Caudate nucleus (tissue), 63 donors: ENCODE measurements at places on chromosomes 16 and 17.

- DNase-seq = no peak
Measured at GRCh38 chr16:12896562-12896961, 4.8 kb upstream of the SHISA9 start.

DNA sequence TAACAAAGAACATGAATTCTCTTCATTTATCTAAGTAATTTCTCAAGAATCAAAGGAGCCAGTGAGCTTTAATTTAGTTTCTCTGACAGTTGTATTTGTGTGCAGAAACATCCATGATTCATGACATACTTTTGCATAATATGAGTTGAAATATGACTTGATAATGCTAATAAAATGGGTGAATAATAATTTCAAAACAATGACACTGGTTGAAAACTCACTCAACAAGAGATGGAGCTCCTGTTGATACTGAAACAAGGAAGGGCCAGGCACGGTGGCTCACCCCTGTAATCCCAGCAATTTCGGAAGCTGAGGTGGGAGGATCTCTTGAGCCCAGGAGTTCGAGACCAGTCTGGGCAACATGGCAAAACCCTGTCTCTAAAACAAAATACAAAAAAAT, 147.0 kb downstream of the MAP2K6 start:
- no peak for DNase-seq

DNA sequence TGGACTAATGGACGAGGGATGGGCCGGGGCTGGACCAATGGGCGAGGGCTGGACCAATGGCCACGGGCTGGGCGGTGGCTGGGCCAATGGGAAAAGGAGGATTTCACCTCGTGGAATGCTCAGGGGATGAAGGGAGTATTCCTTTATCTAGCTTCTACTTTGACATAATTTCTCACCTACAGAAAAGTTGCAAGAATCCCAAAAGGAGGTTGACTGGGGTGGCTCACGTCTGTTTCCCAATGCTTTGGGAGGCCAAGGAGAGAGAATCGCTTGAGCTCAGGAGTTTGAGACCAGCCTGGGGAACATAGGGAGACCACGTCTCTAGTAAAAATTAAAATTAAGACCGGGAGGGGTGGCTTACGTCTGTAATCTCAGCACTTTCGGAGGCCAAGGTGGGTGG, 5.7 kb upstream of the FLYWCH1 start:
- DNase-seq = no peak

- no peak for DNase-seq
Measured at GRCh38 chr16:4313563-4314531, 2.0 kb upstream of the GLIS2 start.

- DNase-seq = no peak
Measured at GRCh38 chr16:10881479-10882030, 4.6 kb downstream of the CIITA start.

DNA sequence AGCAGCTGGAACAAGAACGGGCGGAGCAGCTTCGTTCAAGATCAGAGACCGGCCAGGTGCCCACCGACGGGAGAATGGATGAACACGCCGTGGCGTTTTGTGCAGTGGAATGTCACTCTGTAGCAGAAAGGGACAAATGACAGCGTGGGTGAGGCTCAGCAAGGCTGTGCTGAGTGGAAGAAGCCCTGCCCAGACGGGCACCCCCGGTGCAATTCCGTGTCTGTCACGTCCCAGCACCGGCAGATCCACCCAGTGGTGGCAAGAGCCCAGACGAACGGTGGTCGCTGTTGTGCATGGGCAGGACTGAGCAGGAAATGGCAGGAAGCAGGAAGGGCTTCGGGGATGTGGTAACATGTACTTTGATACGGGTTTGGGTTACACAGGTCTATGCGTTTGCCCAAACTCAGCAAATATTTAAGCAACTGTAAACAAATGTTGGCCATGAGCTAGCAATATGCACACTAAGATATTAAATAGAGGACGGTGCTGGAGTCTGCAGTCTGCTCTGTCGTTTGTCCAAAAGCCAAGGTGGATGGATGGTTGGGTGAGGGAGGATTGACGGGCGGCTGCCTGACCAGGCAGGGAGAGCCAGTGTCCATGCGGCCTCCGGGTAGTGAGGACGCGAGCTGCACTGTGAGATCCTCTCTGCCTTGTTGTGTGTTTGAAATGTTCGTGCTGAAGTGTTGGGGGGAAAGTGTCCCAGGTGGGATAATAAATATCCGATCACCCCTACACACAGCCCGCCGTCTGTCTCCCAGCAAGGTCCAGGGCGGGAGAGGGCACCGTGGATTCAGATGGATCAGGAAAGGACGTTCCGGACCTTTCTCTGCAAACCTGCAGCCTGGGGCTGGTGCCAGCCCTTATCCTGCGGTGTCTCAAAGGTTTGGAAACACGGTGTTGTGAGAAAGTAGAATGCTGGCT, 48.4 kb downstream of the COX4I1 start:
- DNase-seq = no peak

GRCh38 chr17:74011966-74012365, 191.5 kb upstream of the RPL38 start:
- DNase-seq = no peak

GRCh38 chr17:50535407-50535806, 2.9 kb downstream of the EPN3 start:
- no peak for DNase-seq
